ENCODE measurements at places on chromosomes 6 and 20.

GRCh38 chr6:105345506-105345905, 57.4 kb downstream of the PREP start:
- no peak for DNase-seq

- DNase-seq: no peak
Measured at GRCh38 chr20:32823737-32824588, 4.2 kb downstream of the MAPRE1 start.

GRCh38 chr20:59933849-59934585, 580 bp upstream of the SYCP2 start:
- peak; percentile 25 for DNase-seq

DNA sequence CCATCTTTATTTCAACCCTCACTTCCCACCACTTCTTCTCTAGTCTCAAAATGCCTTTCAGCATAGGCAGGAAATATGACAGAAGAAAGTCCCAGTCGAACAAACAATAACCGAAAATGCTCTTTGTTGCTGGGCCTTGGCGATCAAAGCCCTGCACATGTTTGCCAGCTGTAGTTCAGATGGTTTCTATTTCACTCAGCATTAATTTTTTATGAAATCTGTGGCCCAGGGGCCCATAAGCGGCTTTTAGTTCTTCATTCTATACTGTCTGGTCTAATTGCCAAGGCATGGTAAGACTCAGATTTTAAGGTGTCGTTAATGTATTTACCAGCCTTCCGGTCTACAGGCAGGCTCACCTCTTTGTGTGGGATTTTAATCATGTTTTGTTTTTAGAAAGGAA, 10.9 kb upstream of the F13A1 start:
- DNase-seq: peak; percentile 89

GRCh38 chr6:99151634-99152346, 197.7 kb downstream of the FAXC start:
- peak; percentile 75 for DNase-seq

DNA sequence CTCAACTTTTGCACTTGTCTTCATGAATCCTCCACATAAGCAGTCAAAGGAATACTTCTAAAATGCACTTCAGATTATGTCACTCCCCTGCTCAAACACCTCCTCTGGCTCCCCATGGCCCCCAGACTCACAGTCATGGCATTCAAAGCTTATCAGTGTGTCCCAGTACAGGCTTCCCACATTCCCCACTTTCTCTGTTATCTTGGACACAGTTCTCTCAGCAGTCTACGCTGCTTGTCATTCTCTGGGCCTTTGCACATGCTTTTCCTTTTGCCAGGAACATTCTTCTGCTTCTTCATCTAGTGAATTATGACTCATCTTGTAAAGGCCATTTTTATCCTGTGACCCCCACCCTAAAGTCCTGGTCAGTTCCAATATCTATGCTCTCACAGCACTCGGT, 31.8 kb downstream of the SLC13A3 start:
- no peak for DNase-seq

DNA sequence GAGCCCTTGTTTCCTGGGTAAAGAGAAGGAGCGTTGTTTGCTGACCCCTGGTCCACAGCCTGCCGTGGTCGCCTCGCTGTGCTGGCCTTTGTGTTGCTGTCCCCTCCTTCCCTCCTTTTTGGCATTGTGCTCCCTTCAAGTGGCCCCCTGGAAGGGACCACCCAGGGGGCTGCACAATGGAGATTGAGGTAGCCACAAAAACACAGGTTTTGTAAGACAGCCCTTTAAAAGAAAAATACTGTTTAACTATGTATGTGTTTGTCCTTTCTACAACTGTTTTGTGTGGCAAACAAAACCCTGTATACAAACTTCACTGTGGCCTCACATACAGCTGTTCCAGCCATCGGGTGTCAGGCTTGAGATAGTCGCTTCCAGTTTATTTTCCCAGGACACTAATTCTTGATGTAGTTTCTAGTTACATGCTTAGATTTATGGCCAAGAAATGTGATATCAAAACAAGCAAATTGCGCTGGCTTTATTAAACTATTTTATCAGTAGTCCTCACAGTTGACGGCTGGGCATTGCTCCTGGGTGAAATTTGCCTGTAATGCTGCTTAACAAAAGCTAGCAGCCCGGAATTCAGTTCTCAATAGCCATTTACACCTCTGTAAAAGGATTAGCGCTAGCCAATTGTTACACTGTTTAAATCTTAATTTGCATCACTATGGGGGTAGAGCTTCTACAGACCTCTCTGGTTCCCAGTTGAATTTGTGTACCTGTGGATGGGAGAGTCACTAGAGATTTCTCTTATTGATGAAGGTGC, 64.1 kb downstream of the KIZ start:
- no peak for DNase-seq
